ENCODE measurements at places on chromosomes 1 and 21. TPM values are rescaled to one million over a fixed set of nuclear protein-coding genes. Genes with fewer than 3 reads are reported as not detected.

AMPD1 gene
- not detected for polyA plus RNA-seq

RGS16 gene
- 0.18 TPM for polyA plus RNA-seq

DNA sequence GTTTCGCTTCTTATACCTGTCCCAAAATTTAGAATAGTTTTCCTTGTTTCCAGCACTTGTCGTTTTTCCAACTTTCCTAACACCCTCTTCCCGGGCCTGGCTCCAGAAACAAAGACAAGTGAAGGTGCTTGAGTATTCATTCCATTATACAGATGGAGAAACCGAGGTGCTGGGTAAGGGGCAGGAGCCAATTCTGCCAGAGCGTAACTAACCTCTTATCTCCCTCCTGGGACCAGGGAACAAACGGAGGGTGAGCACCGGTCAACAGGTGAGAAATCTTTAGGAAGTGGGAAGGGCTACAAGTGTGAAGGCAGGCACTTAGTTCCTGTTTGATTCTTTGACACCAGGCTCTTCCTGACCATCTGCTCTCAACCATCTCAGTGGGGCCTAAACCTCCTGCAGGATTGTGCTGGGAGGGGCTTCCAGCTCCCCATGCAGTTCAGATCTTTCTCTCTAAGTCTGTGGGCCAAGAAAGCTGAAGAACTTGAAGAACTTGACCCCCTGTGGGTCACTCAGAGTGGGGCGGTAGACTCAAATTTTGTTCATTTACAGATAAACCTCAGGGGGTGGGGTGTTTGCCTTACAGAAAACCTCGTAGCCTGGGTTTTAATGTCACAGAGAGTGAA, 8.7 kb downstream of the PLXNA2 start:
- H3K4me3 ChIP-seq, result no peak overlapping the region
- DNase-seq, result no peak
- H3K36me3 ChIP-seq, result peaks cover 3% of the 10 kb centered on the region
- H3K27ac ChIP-seq, result peak overlapping the region; percentile 61
- H3K27me3 ChIP-seq, result no peaks in the 10 kb centered on the region

- DNase-seq, result peak; percentile 7
- H3K4me1 ChIP-seq, result no peaks in the 10 kb centered on the region
- no peak overlapping the region for H3K4me3 ChIP-seq
- no peaks in the 10 kb centered on the region for H3K36me3 ChIP-seq
- H3K27me3 ChIP-seq, result no peaks in the 10 kb centered on the region
- no peak overlapping the region for H3K27ac ChIP-seq
Observed at GRCh38 chr1:88595355-88596002, 88.6 kb upstream of the PKN2 start.

DNA sequence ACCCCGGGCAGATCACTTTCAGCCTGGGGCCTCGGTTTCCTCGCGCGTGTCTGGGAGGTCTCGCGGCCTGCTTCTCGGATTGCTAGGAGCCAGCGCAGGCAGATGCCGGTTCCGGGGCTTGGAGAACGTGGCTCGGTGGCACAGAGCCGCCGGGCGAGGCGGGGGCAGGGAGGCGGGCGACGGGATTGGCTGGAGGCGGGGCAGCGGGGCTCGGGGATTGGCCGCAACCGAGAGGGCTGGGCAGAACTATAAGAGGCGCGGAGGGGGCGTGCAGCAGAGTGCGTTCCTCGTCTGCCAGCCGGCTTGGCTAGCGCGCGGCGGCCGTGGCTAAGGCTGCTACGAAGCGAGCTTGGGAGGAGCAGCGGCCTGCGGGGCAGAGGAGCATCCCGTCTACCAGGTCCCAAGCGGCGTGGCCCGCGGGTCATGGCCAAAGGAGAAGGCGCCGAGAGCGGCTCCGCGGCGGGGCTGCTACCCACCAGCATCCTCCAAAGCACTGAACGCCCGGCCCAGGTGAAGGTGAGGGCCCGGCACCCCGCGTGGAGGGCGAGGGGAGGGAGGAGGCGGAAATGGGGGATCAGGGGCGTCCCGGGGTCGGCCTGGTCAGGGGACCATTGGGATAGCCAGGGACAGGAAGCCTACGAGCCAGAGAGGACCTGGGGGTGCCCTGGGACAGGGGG, at the start of gene MFSD2A:
MFSD2A (plus strand) TSS at position 276 of the 677 bp plus-strand sequence; CDS start at position 424, 148 bp downstream.
- H3K4me1 ChIP-seq, result peaks cover 46% of the 10 kb centered on the region
- peak; percentile 79 for DNase-seq
- peak within 1 kb of the TSS; percentile 90 for H3K27ac ChIP-seq
- no peaks in the 10 kb centered on the region for H3K27me3 ChIP-seq

Measured in keratinocyte (primary cell).